Endodermal cell (in vitro differentiated cells): ENCODE measurements at places on chromosomes 12 and 14.
A peak's percentile ranks its signal among the peaks of the same experiment; 100 is the strongest.

- DNase-seq: no peak
Measured at GRCh38 chr14:70804556-70805162, 4.7 kb downstream of the MAP3K9 start.

- DNase-seq: no peak
Measured at GRCh38 chr12:25013061-25013460, 64.2 kb upstream of the BCAT1 start.

DNA sequence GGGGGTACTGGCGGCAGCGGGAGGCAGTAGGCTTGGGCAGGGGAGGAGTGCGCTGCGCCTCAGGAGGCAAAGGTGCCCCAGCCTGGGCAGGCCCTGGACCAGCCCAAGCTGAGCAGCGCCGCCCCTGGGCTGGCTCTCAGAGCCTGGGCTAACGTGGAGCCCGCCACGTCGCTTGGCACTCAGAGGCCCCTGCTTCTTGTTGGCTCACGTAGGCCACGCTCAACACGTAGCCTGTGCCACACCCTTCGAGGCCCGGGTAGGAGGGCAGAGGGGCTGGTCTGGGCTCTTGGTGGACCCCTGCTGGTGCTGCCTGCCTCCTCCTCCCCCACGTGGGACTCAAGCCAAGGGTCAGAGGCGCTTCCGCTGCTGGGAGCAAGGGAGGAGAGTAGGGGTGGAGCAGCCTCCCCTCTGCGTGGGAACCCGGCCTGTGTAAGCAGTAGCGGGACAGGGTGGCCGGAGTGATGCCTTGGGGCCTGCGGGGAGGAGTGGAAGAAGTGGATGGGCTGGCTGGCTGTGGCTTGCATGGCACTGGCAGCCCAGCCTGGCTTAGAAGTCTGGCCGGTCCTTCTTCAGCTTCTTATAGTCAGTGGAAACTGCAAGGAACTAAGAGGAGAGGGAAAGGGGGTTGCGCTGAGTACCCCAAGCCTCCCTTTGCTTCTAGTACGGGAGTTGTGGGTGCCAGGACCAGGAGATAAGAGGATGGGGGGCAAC is 5.7 kb downstream of the SHMT2 start:
- DNase-seq: peak; percentile 91

- no peak for DNase-seq
Measured at GRCh38 chr14:88599326-88599725, 36.5 kb downstream of the ZC3H14 start.

DNA sequence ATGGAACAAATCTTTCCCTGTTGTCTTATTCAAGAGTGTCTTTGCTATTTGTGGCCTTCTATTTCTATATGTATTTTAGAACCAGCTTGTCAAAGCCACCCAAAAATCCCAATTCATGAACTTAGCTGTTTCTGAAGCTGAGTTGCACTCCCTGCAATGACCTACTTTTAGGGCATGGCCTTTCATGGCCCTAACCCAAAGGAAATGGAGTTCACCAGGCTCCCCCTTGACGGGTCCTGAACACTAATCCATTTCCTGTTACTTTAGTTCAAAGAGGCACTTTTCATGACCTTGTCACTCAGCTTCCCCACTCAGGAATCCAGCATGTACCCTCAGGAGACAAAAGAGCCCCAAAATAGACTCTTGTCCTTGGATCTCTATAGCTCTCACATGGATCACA is 7.6 kb downstream of the TMED8 start:
- DNase-seq: no peak

DNA sequence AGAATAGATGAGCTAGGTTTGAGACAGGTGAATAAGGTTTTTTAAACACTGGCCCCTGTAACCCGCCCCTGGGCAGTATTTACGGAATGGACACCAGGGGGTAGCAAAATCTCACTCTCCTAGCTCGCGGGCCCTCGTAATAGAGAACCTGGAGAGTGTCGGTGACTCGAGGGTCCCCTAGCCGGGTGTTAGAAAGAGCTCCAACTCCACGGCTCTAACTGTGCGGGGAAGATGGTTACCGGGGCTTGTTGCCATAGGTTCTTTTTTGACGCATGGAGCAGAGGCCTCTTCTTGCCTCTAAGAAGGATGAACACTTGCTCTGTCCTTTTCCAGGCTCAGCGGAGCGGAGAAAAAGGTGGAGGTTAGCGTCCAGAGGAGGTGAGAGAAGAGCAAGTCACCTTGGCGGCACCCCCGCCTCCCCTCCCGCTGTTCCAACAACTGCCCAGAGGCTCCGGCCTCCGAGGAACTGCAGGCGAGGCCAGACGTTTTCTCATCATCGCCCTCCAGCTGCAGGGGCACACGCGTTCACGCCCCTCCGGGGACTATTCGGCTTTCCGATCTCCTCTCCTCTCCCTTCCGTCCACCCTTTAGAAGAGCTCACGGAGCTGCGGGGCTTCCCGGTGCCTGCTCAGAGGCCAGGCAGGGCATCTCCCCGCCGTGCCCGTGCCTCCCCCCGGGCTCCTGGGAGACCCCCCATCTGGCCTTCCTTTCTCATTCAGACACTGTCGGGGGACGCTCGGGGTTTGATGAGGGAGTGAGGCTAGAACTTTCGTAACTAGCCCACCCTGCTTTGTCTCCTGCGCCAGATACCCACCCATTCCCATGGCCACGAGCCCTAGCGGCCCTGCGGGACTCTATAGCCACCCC is 1.4 kb upstream of the ARHGEF40 start:
- peak; percentile 82 for DNase-seq

- no peak for DNase-seq
Measured at GRCh38 chr14:50012644-50013043, 103.7 kb downstream of the VCPKMT start.

- DNase-seq: no peak
Measured at GRCh38 chr12:86698641-86698980, 442.4 kb upstream of the MGAT4C start.

- DNase-seq: no peak
Measured at GRCh38 chr12:67714648-67715047, 66.1 kb downstream of the DYRK2 start.

- DNase-seq: no peak
Measured at GRCh38 chr12:92301356-92301755, 155.7 kb upstream of the BTG1 start.

DNA sequence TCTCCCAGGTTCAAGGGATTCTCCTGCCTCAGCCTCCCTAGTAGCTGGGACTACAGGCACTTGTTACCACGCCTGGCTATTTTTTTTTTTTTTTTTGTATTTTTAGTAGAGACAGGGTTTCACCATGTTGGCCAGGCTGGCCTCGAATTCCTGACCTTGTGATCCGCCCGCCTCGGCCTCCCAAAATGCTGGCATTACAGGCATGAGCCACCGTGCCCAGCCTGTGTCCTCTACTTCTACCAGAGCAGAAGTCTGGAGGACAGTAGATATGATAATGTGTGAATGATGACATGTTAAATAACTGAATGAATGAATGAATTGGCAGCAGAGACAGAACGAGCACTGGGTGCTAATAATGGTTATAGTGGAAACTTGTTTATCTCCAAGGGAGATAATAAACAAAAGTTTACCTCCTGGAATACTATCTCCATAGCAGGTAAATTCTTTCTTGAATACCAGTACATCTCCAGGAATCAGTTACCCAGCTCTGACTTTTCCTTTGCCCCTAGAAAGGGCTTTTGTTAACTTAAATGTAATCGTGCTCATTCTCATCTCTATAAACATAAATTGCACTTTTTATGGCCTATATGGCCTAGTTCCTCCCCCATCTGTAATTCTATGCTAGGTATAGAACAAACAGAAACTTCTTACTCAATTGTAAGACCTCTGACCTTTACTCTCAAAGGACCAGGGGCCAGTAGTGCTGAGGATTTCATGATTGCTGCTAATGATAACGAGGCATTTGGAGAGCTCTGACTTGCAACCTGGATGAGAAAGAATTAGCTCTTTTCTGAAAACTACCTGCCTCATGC is 7.2 kb upstream of the LGALS3 start:
- no peak for DNase-seq

DNA sequence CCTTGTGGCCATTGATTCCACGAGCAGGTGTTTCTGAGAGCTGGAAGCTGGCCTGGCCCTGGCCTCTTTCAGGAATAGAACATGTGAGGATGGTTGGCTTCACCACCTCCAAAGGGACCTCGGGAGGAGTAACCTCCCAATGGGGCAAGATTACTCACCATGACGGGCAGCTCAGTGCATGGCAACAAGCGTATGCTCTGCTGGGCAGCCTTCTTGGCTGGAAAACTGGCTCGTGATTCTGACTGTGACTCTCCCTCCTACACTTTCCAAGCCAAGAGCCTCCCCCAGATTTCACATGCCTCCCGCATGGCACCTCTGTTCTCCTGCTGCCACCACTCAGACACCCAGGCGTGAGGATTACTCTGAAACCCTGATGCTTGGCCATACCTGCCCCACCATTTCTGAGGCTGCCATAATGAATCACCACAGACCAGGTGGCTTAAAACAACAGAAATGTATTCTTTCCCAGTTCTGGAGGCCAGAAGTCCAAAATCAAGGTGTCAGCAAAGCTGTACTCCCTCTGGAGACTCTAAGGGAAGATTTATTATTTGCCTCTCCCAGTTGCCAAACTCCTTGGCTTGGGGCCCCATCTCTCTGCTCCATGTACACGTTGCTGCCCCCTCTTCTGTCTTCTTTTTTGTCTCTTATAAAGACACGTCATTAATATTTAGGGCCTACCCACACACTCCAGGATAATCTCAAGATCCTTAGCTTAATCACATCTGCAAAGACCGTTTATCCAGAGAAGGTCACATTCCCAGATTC is 215.9 kb downstream of the CHST11 start:
- peak; percentile 44 for DNase-seq

- DNase-seq: peak; percentile 55
Measured at GRCh38 chr12:105860561-105861207, 278.1 kb downstream of the NUAK1 start.

- DNase-seq: no peak
Measured at GRCh38 chr14:47392326-47392725, 283.1 kb downstream of the MDGA2 start.
